Glutamatergic neuron (in vitro differentiated cells): ENCODE measurements at places on chromosomes 6 and 20.

GRCh38 chr6:137155830-137156229 lies 17.6 kb downstream of the IL22RA2 start:
- DNase-seq, result no peak

DNA sequence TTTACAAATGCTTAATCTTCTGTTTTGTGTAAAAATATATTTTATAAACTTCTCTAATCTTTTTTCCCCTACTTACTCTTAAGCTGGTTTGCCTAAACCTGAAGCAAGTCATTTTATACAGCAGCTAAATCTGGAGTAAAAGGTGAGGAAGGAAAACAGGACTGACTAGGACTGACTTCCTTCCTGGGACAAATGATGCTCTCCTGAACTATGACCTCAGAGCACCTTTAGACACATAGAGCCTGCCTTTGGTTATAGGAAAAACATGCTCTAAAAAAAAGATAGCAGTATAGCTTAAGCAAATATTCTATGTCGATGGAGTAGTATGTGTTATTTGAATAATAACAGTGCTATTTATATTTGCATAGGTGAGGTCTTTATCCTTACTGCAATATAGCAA lies 21.5 kb upstream of the ADGRG6 start:
- DNase-seq, result no peak

DNA sequence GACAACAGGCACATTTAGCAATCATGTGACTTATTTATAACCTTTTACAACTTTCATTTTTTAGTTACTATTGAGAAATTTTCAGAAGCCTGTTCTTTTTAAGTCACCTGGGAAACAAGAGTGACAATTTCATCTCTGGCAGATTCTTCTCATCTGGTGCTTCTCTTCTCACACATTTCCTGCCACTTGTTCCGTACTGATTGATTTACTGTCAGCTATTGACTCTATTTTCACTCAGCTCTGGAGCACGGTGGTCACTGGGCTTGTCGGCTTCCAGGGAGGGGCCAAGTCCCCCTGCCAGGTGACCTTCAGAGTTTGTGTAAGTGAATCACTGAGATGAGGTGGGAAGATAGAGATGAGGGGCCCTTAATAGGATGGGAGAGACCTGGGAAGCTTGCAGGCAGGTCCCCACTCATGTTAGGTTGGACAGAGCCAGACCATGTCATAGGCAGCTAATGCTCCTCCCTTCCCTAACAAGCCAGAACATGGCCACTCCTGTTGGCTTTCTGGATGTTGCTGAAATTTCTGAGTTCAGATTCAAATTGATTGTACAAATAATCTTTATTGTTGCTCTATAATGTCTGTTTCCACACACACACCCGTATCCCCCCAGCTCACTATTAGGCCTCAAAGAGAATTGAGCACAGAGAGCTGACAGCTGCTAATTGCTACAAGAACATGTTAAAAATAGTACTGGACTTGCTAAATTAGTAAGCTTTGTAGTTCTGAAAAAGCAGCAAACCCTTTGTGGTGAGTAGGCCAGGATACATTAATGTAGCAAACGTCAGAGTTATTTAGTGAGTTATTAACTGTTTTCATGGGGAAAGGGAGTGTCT lies 13.3 kb downstream of the DUSP22 start:
- no peak for DNase-seq

DNA sequence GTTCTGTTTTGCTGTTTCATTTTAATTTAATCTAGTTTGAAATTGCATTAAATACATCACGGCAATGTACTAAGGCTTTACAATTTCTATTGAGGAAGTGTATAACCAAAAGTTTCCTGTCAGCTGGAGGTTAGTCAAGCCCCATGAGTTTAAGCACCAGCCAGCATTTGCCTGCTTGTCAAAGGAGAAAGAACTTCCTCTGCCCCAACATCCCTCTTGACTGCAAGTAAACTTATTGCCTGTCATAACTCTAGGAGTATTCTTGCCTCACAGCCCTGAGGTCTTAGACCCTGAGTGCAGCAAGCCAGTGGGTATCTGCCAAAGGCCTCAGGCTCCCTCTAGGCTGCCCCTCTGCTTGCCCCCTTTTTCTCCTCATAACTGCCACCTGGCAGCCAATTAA lies 106.7 kb upstream of the INSM1 start:
- DNase-seq, result no peak

DNA sequence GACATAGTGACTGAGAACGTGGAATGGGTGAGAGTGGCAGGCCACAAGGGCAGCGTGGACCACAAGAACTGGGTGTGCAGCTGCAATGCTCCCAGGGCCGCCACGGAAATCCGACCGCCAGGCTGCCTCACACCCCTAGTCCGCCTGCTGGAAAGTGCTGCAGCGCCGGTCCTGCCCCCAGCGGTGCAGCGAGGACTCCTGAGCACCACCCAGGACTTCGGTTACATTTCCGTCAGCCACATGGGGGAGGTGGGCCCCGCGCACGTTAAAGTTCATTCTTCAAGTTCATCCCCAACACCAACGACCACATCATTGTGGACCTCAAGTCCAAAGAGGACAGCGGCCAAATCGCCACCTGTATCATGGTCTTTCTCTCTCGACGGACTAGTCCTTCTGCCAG lies 126.1 kb upstream of the CARMIL1 start:
- DNase-seq, result no peak

DNA sequence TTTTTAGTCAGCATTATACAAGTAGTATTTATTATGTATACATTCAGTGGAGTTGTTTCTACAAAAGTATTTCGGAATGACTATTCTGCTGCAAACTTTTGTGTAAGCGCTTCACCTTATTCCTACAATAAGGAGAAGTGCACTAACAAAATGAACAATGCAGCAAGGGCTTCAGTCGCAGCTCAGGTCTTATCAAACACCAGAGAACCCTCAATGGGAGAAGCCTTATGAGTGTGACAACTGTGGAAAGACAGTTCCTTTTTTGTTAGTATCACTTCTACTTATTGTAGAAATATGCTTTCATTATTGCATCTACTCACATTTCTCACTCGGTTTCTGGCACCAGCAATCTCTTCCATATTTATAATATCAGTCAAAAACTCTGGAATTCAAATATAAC lies 18.8 kb downstream of the ZKSCAN3 start:
- no peak for DNase-seq

- DNase-seq, result no peak
Measured at GRCh38 chr6:151380848-151381205, 10.5 kb downstream of the ZBTB2 start.

DNA sequence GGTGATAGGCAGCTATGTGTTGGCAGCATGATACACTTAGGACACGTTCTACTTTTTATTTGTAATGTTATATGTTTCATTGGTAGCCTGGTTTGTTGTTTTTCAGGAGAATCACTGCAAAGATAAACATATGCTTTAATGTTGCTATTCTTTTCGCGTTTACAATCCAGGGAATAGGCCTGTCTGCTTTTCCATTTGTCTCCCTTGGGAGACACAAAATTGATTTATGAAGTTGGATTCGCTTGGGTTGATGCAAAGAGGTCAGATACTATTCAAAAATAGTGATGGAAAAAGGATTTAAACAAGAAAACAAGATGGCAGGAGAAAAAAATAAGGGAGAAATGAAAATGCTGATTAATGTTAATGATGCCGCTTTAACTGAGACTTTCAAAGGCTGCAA lies 179.5 kb upstream of the SOX4 start:
- DNase-seq, result no peak

- DNase-seq, result no peak
Measured at GRCh38 chr20:48638546-48638945, 189.3 kb downstream of the PREX1 start.

DNA sequence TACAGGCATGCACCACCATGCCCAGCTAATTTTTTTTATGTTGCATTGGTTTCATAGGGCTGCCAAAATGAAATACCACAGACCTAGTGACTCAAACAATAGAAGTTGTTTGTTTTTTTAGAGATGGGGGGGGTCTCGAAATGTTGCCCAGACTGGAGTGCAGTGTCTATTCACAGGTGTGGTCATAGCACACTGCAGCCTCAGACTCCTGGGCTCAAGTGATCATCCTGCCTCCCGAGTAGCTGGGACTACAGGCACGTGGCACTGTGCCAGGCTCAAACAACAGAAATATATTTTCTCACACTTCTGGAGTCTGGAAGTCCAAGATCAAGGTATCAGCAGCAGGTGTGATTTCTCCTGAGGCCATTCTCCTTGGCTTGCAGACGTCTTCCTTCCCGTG lies 6.6 kb upstream of the SLC16A10 start:
- no peak for DNase-seq

DNA sequence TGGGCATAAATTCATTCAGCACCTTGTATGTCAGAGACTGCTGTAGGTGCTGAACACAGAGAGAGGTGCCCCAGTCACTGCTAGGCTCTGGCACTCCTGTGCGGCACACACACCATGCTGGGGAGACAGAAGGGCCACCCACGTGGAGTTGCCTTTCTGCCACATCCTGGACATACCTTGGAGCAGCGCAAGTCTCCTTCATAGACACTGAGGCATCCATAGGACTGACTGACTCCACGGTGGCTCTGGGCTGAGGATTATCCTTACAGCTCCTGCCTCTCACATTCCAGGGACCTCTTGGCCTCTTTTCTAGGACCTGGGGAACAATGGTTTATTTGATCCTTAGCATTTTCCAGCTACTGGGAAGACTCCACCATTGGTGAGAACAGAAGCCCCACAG lies 26.0 kb upstream of the SLC22A23 start:
- no peak for DNase-seq
